Stimulated activated CD8-positive, alpha-beta memory T cell treated with anti-CD3 and anti-CD28 coated beads, Interleukin-2, amount 100 ng/mL, for 1 hour (primary cell): ENCODE measurements at places on chromosomes 11 and 22.

- DNase-seq: no peak
Observed at GRCh38 chr11:71551711-71552110, 3.5 kb downstream of the KRTAP5-9 start.

DNA sequence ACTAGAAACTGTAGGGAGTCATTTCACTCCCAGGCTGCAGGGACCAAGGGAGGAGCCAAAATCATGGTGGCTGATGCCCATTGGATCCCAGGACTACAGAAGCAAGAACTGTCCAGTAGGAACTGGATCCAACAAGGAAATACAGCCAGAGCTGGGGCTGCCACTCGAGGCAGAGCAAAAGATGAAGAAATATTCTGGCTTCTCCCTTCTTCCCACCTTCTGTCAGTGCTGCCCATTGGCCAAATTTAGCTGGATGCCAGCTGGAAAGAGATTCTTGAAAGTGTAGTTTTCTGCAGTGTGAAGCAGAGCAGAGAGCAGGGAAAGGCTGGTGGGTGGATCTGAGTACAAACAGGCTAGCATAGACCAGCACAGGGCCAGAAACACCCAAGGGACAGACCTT lies 45.6 kb downstream of the COMMD9 start:
- DNase-seq: no peak

DNA sequence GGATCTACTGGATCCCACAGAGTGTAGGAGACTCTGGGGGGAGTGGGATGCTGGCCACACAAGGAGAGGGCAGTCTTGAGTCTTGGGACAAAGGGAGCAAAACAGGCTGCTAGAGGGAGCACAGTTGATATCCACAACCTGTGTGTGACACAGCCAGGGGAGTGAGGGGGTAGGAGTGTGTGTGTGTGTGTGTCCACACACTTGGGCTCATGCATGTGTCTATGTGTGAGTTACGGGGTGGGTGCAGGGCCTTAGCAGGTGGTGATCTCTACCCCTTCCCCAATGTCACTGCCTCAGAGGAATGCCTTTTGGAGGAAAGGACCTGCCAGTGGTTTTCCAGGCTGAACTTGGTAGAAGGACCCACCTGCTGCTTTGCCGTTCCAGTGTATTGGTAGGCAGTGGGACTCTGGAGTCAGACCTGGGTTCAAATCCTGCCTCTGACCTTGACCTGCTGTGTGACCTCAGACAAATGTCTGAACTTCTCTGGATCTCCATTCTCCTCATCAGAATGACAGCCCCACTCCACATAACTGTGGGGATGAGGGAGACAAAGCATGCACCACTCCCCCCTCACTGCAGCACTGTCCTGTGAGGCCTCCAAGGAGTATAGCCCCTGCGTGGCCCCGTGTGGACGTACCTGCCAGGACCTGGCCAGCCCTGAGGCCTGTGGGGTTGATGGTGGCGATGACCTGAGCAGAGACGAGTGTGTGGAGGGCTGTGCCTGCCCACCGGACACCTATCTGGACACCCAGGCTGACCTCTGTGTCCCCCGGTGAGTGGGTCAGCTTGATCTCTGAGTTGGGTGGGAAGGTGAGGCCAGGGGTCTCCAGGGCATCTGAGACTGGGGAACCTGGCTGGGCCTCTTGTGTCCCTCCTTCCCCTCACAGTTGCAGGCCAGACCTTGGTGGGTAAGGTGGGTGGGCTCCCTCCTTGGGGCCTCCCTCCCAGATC lies 27.4 kb downstream of the OTOG start:
- no peak for DNase-seq

DNA sequence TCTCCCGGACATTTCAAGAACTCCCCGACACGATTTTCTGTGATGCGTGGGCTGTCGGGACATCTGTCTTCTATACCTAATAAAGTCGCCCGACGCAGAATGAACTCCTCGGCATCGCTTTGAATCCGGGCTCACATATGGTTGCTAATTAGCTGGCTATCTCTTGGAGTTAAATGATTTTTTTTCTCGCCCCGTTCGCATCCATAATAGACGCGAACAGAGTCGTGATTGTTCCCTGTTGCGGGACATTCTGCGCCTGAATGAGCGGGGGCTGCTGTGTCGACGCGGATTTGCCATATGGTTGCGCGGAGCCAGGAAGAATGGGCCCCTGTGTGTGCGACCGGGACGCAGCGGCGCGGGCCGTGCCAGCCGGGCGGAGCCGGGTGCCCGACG lies 16.4 kb downstream of the CDKN1C start:
- no peak for DNase-seq

DNA sequence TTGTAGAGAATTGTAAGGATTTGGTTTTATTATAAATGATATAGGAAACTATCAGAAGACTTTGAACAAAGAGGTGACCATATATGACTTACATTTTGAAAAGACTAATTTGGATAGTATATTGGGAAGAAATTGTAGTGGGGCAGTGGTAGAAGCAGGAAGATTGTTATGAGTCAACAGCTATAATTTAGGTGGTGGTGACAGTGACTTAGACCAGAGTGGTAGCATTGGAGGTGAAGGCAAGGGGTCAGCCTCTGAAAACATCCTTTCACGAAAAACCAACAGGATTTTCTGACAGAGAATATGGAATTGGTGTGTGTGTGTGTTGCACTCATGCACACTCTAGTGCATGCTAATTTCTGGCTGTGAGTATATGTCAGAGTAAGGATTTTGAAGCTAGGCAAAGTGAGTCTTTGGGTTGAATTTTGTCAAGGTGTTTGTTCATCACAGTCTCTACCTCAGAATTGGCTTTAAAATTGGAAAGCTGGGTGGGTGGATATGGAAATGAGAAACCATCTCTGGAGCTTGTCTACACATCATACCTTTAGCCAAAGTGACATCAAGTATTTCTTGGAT lies 8.2 kb upstream of the HBE1 start:
- no peak for DNase-seq

DNA sequence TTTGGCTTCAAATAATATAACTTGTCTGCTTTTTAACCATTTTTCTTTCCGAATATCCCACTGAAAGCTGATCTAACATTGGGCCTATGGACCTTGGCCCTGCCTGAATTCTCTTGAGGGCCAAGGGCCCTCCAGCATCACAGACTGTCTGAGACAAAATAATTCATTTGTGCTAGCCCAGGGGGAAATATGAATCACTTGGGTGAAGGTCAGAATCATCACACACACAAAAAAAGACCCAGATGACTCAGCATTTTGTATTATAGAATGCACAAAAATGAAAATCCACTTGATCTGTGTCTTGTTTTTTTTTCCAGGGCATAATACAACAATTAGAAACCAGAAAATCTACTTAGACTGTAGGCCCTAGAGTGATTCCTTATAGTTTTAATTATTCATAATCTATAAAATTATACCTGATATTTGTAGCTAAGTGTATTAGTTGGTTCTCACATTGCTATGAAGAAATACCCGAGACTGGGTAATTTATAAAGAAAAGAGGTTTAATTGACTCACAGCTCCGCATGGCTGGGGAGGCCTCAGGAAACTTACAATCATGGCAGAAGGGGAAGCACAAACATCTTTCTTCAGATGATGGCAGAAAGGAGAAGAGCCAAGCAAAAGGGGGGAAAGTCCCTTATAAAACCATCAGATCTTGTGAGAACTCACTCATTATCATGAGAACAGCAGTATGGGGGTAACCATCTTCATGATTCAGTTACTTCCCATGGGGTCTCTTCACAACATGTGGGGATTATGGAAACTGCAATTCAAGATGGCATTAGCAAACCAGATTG lies 15.6 kb upstream of the RDX start:
- DNase-seq: no peak

DNA sequence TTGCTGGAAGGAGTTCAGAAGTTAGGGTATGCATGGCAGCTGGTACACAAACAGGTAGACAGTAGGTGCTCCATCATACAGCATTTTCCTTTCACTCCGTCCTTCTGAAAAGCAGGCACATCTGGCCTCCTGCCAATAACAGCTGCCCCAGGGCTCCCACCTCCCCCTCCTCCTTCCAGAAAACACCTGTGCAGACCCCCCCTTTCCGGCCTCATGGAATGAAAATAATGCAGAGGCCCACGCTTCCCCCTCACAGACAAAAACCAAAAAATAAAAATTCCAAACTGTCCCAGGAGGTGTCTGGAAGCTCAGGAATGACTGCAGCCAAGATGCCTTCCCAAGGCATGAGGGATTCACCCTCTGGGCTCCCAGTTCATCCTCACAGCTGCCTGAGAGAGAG lies 185.5 kb downstream of the MN1 start:
- DNase-seq: no peak

- DNase-seq: no peak
Observed at GRCh38 chr11:126810776-126811175, 189.8 kb downstream of the KIRREL3 start.

- no peak for DNase-seq
Observed at GRCh38 chr11:38296211-38296776, 1698.3 kb upstream of the RAG2 start.

DNA sequence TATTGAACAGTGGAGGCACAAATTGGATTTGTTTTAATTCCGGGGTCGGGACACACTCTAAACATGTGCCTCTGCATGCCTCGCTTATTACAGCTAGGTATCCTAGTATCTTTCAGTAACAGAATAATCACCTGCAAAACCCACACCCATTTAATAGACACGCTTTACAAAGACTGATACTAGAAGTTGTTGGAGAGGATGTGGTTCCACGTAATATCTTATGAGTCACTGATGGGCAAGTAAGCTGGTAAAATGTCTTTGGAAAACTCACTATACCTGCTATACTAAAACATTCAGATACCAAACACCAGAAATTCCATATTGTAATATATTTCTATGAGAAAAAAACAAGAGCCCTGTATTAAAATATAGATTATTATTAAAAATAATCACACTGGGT lies 84.0 kb downstream of the GGTLC2 start:
- no peak for DNase-seq

DNA sequence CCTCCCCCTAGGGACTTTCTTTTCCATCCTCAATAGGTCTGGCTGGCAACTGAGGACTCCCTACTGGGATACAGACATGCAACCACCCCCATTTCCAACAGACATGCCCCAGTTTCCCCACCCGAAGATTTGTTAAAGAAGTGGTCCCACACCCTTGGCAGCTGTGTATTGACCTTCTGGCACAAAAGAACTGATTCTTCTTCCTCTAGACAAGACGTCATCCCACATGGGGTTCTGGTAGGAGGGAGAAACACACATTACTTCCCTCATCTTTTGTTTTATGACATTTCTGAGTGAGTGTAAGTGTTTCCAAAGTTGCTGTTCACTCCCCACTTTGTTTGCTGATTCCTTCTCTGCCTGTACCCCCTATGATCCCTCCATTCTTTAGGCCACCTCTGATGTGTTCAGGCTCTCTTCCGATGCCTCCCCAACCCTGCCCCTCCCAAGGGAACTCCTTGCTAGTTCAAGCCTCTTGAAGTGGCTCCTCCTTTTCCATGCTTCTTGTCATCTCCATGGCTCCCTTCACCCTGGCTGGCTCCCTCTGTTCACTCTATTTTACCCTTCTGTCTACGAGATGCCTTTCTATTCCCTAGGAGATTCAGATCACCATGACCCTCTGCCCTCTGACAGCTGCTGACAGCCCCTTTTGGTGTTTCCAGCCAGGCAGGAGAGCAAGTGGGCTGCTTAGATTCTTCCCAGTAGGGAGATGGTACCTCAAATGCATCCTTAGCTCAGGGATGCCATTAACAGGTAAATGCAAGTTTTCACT lies 4.3 kb downstream of the KIRREL3 start:
- DNase-seq: no peak

GRCh38 chr11:106853850-106854401 lies 164.3 kb downstream of the GUCY1A2 start:
- DNase-seq: no peak

DNA sequence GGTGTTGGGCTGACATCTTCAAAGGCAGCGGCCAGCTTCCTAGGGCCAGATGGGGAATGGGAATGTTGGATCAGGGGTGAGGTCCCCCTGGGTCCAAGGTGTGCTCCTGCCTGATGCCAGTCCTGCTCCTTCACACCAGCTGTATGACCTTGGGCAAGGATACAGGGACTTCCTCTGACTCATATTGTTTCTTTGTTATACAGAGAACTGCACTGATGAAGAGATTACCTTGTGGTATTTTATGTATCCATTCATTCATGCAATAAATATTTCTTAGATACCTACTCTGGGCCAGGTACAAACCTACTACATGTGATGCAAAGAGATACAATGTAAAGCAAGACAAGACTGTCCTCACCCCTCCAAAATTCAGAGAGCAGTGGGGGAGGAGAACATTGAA lies 3.9 kb upstream of the OPCML start:
- no peak for DNase-seq

DNA sequence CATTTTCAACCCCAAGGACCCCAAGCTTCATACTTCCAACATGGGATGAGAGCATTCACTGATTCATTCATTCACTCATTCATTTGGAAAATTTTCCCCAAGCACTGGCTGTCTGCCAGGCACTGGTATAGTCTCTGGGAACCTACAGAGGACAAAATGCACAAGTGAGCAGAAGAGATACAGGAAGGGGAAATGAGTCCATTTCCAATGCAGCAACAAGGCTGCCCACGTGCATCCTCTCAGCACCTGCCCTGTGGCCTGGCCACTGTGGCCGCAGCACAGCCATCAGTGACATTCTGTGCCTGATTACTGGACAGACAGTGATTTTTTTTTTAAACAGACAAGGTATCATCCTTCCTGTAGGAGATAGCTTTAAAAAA lies 96.0 kb upstream of the PITPNB start:
- DNase-seq: no peak

GRCh38 chr11:134488913-134489312 lies 76.9 kb upstream of the B3GAT1 start:
- no peak for DNase-seq

DNA sequence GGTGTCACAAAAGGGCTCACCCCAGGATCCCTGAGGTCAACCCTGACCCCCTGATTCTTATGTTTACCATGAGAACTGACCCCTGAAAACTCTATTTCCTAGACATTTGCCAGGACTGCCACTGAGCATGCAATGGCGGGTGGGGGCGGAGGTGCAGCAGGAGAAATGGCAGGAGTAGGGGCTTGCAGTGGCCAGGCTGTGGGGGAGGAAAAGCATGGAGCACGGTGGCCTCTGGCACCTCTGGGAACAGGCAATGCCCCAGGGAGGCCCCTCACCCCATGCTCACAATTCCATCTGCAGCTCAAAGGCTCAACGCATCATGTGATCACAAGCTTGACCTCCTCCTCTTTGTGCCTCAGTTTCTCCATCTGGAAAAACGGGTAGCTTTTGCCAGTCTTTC lies 46.5 kb upstream of the FGF3 start:
- no peak for DNase-seq

GRCh38 chr22:47563406-47564157 lies 801.1 kb downstream of the TBC1D22A start:
- DNase-seq: no peak

- DNase-seq: no peak
Observed at GRCh38 chr11:65598258-65598699, 2.7 kb upstream of the KCNK7 start.

DNA sequence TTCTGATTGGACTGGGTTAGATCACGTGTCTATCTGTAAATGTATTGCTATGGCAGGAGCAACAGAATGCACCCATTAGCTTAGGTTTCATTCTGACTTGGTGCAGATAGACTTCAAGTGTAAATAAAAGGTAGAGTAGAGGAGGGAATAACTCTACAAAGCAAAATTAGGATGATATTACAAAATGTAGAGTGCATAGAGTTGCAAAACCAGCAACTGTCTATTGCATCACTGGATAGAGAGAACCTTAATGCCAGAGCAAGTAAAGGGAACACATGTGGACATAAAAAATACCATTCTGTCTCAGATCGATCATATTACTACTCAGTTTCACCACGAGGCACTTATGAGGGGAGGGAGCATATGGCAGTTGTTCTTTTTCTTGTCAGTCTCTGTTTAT lies 22.0 kb upstream of the CAT start:
- no peak for DNase-seq

GRCh38 chr22:27879923-27880322 lies 39.1 kb downstream of the PITPNB start:
- DNase-seq: no peak
